Stimulated activated CD8-positive, alpha-beta memory T cell treated with anti-CD3 and anti-CD28 coated beads, Interleukin-15, amount 100 ng/mL, for 4 hours (primary cell): ENCODE measurements at places on chromosomes 2 and 18.

GRCh38 chr2:15882761-15883497 is 57.4 kb upstream of the MYCN start:
- no peak for DNase-seq

GRCh38 chr2:224359569-224359968 is 42.3 kb downstream of the FAM124B start:
- no peak for DNase-seq

GRCh38 chr2:150286730-150287362 is 200.6 kb downstream of the RND3 start:
- DNase-seq, result no peak

DNA sequence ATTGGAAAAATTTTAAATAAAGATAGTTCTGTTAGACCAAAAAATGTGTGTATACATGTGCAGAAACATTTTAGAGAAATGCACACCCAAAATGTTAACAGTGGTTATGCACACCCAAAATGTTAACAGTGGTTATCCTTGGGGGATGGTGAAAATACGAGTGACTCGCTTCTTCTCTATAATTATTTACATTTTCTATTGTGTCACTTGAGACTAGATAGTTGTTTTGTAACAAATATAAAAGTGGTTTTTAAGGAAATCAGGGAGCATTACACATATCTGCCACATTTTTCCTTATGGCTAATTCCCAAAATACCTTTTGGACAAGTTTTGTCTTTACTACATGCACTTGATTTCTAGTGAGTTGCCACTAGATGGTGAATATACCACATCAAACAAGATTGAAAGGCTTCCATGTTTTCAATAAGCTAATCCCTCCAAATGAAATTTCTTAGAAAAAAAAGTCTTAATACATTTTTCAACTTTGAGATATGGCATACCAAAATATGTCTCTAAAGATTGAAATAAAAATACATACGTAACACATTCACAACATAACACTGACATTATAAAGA is 9.0 kb upstream of the HIBCH start:
- DNase-seq, result no peak

GRCh38 chr2:170310876-170311502 is 133.0 kb downstream of the MYO3B start:
- DNase-seq, result no peak

DNA sequence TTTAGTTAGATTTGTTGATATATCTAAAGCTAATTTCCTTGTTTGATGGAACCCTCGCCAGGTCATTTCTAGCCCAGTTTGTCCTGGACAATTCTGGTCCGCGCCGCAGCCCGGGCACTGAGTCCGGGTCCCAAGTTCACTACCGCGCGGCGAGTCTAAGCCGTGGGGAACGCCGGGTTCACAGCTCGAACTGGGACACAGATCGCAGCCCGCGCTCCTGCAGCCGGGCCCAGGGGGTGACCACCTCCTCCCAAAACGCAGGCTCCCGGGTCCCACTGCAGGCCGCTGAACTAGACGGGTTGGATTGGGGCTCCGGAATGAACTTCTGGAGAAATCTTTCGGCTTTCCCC is 681 bp downstream of the ACADL start:
- DNase-seq, result no peak

GRCh38 chr2:1907291-1907690 is 163.0 kb upstream of the PXDN start:
- no peak for DNase-seq

DNA sequence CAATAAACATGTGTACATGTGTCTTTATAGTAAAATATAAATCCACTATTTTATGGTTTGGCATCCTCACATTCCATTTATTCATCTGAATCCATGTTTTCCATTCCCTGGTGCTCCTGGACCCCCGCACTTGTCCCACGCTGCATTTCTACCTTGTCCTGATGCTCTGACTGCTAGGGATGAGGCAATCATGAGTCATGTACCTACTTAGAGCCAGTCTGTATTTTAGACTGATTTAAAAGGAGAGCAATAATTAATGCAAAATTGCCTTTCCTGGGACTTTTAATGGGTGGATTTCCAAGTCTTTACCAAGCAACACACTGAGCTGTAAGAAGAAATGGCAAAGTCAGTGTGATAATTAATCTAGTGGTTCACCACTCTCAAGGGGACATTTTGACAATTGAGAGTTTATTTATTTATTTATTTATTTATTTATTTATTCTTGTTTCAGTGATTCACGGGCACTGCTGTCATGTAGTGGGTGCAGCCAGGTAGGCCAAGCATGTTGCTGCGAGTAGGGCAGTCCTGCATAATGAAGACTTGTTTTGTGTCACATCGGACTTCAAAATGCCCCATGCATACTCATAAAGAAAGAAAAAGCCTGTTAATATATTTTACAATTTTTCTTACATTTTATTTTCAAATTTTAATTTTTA is 419.3 kb upstream of the VWC2L start:
- DNase-seq, result no peak

DNA sequence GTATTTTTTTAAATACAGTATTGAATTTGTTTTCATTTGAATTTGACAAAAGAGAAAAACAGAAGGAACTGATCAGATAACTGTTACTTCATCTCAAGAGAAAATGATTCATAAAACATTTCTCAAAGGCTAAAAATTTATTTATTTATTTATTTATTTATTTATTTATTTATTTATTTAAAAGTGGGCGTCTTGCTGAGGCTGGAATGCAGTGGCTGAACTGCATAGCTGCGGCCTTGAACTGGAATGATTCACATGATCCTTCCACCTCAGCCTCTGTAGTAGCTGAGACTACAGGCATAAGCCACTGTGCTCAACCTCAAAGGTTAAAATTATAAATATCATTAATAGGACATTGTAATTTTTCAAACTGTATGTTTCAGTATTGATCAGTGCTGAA is 4.5 kb upstream of the PUM2 start:
- DNase-seq, result no peak

GRCh38 chr2:131148426-131148825 is 43.3 kb downstream of the PLEKHB2 start:
- DNase-seq, result no peak

GRCh38 chr2:175359710-175360109 is 178.2 kb upstream of the ATP5MC3 start:
- DNase-seq, result no peak

GRCh38 chr18:27749194-27749593 is 427.7 kb downstream of the CDH2 start:
- no peak for DNase-seq

- DNase-seq, result no peak
Measured at GRCh38 chr18:35731701-35732100, 150.2 kb downstream of the GALNT1 start.

DNA sequence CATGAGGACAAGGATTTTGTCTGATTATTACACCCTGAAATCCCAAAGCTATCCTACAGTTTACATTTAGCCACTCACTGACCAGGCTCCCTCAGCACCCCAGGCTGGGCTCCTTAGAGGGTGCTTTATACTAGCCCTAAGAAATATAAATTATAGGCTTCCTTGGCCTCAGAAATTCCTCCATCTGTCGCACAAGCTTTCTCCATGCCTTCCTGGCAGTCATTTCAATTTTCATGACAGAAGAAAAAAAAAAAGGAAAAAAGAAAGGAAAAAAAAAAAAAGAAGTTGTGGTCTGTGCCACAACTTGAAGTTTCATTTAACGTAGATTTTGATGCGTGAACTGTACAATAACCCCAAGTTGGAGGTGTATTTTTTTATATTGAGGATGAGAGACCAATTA is 719.5 kb downstream of the BCL11A start:
- no peak for DNase-seq

DNA sequence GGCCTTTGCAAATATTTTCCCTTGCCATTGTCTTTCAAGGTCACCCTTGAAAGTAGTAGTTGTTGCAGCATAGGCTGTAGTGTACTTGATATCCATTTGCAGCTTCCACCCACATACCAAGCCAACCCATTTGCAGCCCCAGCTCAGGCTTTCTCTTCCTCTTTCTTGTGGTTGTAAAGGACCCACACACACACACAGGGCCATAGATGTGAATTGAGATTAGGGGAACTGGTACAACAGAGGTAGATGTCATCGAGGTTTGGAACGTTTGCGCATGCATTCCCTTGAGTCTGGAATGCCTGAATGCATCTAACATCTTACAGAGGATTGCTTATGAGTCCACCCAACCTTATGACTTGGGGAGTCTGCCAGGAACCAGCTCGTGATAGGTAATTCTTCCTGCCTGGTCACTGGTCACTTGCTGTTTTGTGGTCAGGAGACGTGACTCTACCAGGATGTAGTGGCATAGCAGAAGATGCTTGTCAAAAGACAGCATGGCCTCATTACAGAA is 91.9 kb downstream of the MRPS9 start:
- no peak for DNase-seq

DNA sequence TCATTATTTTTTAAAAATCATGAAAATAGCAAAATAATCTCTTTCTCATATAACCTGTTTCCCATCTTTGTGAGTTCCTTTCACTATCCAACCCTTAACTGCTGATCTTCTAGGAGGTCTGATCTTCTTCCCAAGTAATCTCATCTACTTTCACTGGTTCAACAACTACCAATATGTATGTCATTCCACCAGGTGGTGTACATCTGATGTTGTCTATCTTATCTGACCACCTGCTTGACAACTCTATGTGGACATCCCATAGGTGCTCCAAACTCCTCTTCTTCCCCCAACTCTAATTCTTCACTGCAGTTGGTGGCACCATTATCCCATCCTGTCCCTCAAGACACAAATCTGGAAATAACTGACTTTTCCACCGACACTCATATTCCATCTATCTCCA is 62.5 kb downstream of the FAM228A start:
- DNase-seq, result no peak

GRCh38 chr2:8554296-8554806 is 127.5 kb upstream of the ID2 start:
- DNase-seq, result no peak

- no peak for DNase-seq
Measured at GRCh38 chr2:148721520-148721931, 77.0 kb downstream of the EPC2 start.

GRCh38 chr2:216478151-216478550 is 20.5 kb upstream of the RPL37A start:
- DNase-seq, result no peak

GRCh38 chr2:170408461-170409163 is 230.7 kb downstream of the MYO3B start:
- DNase-seq, result no peak

DNA sequence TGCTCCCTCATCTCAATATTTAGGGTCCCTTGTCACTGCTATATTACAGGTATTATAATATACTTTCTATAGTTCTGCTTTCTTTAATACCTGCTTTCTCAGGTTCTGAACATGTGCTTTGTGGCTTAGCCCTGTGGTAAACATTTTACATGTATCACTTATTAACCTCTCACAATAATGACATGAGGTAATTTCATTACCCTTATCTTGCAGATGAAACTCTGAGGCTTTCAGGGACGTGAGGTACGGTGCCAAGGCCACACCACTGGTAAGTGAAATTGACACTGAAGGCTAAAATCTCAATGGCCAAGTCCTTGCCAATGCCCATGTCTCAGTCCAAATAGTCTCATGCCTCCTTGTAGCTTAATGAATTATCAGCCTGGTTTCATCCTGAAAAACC is 21.7 kb downstream of the LINC00305 start:
- no peak for DNase-seq

GRCh38 chr18:79555885-79556284 is 123.7 kb upstream of the CTDP1 start:
- DNase-seq, result no peak

DNA sequence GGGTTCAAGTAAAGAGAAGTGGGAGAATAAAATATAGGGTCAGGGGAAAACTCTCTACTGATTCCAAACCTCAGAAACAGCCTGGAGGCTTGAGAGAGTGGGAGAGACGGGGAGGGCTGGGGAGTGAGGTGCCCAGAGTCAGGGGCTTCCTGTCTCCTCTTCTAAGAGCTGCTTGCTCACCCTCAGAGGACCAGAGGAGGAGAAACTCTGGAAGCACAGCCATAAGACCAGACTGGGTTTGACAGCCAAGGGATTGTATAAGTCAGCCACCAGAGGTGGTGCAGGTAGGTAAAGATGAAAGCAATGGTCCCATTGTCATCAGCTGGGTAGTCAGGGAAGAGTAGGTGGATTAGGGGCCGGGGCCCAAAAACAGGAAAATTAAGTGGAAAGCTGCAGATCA is 259.4 kb downstream of the TNS1 start:
- DNase-seq, result no peak

DNA sequence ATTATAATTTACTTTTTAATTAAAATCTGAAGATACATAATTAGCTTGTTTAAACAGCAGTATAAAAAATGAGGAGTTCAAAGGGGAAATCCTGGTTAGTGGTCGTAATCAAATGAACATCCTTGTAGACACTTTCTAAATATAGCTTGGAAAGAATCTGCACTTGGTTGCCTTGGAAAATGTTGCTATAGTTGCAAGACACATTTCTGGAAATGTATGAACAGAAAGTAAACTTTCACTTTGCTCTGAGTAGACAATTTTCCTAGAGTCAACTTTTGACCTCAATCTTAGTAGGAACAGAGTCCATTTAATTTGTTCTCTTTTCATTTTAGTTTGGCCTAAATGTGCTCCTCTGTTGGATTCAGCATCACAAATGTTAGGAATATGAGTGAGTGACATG is 38.3 kb downstream of the GCA start:
- DNase-seq, result no peak

DNA sequence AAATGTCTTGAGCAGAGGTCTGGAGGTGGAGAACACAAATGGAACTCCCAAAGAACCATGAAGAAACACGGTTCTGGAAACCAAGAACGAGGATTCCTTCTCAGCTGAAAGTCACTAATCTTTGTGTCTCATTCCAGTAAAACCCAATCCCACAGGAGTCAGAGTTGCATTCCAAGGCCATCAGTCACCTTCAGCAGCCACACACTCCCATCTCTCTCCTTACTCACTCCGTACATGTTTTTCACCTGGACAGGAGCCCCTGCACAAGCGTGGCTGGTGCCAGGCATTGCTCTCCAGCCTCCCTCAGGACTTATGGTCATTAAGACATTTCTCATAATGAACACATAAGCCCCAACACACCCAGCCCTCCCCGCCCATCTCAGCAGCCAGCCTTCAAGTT is 175.4 kb upstream of the SIX2 start:
- no peak for DNase-seq

- DNase-seq, result no peak
Measured at GRCh38 chr2:47277187-47277586, 122.1 kb upstream of the STPG4 start.

DNA sequence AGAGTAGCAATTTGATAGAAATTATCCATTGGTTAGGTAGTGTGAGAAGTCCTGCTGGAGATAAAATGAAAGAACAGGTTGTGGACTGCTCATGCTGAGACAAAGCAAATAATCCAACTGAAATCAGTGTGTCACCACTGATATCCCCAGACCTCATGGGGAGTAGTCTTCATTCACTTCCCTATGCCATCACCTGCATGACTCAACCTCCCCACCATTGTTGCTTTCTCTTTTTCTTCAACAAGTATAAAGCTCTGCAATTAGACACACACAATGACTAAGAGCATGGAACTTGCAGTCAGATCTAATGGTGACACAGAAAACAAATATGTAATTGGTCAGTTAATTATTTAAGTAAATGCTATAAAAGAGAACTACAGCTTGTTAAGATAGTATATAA is 475.3 kb downstream of the RIT2 start:
- DNase-seq, result no peak
